Stimulated activated CD8-positive, alpha-beta memory T cell treated with anti-CD3 and anti-CD28 coated beads, Interleukin-4, amount 100 ng/mL, for 4 hours (primary cell): ENCODE measurements at places on chromosomes 1 and 21.

GRCh38 chr1:209443361-209443931 lies 140.1 kb upstream of the CAMK1G start:
- DNase-seq = no peak

- no peak for DNase-seq
Observed at GRCh38 chr1:98975810-98976209, 28.9 kb downstream of the PLPPR5 start.

DNA sequence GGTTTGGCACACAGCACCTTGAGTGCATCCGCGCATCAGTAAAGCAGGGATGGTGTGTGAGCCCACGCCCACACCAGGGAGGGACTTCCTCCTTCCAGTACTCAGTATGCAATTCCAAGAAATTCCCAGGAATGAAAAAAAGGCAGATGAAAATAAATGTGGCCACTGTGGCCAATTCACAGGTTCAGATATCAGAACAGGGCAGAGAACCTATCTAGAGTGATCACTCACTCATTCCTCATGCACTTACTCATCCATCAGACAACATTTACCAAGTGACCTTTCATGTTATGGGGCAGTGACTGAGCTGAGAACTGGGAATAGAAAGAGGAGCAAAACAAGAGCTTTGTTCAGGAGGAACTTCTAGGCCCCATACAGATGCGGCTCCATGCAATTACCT lies 113.7 kb downstream of the ZSCAN20 start:
- DNase-seq = no peak

DNA sequence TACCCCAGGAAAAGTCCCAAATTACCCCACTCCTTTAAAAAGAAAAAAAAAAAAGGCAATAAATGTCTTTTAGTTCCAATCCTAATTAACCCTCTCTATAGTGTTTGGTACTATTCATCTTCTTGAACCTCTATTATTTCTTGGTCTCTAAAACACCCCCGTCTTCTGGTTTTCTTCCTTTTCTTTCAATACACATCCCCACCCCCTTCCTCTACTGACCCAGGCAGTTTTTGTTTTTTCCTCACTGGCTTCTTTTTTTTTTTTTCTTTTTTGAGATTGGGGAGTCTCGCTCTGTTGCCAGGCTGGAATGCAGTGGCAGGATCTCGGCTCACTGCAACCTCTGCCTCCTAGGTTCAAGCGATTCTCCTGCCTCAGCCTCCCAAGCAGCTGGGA lies 26.1 kb downstream of the EGLN1 start:
- DNase-seq = no peak

DNA sequence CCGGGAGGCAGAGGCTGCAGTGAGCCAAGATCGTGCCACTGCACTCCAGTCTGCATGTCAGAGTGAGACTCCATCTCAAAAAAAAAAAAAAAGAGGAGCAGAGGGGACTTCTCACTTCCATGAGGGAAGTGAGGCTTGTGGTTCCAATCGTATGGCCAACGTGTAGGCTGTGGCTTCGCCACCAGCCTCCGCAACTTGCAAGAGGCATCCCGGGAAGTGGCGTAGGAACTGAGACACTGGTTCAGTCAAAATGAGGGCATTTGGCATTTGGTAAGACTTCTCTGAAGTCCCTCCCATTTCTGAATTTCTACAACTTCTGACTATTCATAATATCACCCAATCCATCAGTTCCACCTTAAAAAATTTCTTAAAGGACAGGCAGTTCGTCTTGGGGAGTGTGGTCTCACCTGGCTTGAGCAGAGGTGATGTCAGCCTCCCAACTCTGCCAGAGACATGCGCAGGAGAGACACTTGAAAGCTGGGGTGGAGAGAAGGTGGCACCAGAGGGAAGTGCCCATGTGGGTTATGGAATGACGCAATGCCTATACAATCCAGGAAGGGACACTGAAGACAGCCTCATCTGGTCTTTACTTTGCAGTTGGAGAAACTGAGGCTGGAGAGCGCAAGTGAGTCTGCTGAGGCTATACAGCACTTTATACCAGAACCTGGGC lies 17.2 kb downstream of the KAZN start:
- DNase-seq = no peak

GRCh38 chr1:100585786-100586185 lies 47.8 kb downstream of the GPR88 start:
- DNase-seq = no peak

DNA sequence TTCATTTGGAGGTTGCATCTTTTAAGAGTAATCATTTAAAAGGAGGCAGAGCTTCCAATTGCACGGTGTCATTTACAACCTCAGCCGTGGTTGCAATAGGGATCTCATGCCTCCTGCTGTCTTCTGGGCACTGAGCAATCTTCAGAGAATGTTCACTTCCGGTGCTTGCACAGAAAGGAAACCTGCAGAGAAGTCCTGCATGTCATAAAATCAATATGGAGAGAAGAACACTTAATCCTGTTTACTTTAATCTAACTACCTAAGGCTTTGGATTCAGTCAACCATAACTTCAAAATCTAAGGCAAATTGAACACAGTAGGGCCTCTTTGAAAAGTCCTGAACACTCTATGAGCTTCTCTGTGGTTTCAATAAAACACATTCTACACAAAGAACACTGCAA lies 11.3 kb upstream of the MAP10 start:
- DNase-seq = no peak

- no peak for DNase-seq
Observed at GRCh38 chr1:66250478-66250877, 283.5 kb upstream of the SGIP1 start.

- DNase-seq = no peak
Observed at GRCh38 chr1:168673974-168674683, 54.9 kb downstream of the DPT start.

- DNase-seq = no peak
Observed at GRCh38 chr21:32381571-32381970, 11.2 kb downstream of the URB1 start.

DNA sequence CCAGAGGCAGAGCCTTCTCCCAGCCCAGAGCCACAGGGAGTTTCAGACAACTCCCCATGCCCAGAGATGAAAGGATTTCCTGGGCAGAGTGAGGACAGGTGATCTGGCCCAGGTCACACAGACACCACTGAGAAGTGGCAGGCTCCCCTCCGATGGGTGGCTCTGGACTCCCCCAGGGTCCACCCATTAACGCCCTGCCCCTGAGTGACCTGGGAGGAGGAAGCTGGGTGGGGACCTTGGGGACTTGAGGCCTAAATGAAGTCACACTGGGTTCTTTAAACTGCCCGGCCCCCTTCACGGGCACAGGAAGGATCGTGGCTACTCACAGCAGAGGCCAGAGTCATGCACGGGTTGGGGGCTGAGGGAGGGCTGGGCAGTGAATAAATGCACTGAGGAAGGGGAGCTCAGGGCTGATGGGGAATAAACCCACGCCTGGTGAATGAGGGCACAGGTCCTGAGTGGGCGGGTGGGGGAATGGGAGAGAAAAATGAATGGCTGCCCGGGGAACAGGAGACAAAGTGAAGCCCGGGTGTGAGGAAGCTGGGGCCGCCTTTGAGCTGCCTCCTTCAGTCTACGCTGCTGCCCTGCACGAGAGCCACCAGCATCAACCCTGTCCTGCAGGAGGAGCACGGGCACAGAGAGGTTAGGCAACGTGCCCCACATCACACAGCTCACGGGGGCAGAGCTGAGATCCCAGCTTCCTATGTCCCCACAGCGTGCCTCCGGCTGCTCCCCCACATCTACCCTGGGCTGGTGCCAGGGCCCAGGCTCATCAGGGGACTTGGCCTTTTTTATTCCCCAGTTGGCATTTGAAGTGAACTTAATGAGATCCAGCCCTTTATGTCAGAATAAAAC lies 404.3 kb downstream of the MATN1 start:
- DNase-seq = no peak

- no peak for DNase-seq
Observed at GRCh38 chr1:191675856-191676783, 482.1 kb upstream of the RGS18 start.

DNA sequence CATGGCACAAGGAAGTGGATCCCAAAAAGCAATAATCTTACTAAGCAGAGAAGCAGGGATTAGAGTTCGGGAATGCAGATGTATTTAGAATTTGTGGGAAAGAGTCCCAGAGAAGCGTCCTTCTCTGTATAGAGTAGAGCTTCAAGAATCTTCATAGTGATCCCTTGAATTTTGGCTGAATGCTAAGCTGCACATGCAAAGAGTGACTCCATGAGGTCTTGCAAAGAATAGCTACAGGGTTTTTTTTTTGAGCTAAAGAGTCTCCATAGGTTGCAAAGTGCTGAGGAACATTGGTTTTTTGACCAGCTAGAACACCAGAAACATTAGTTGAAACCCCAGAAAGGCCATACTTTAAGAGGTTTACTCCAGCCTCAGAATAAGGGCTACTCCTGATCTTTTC lies 206.7 kb downstream of the CTH start:
- DNase-seq = no peak

GRCh38 chr1:93612510-93612909 lies 69.1 kb downstream of the BCAR3 start:
- DNase-seq = no peak

- DNase-seq = no peak
Observed at GRCh38 chr1:80392529-80392928, 1386.0 kb upstream of the ADGRL4 start.

- DNase-seq = no peak
Observed at GRCh38 chr1:220943319-220943996, 64.2 kb downstream of the HLX start.

GRCh38 chr21:41059871-41060270 lies 108.1 kb upstream of the BACE2 start:
- DNase-seq = no peak

DNA sequence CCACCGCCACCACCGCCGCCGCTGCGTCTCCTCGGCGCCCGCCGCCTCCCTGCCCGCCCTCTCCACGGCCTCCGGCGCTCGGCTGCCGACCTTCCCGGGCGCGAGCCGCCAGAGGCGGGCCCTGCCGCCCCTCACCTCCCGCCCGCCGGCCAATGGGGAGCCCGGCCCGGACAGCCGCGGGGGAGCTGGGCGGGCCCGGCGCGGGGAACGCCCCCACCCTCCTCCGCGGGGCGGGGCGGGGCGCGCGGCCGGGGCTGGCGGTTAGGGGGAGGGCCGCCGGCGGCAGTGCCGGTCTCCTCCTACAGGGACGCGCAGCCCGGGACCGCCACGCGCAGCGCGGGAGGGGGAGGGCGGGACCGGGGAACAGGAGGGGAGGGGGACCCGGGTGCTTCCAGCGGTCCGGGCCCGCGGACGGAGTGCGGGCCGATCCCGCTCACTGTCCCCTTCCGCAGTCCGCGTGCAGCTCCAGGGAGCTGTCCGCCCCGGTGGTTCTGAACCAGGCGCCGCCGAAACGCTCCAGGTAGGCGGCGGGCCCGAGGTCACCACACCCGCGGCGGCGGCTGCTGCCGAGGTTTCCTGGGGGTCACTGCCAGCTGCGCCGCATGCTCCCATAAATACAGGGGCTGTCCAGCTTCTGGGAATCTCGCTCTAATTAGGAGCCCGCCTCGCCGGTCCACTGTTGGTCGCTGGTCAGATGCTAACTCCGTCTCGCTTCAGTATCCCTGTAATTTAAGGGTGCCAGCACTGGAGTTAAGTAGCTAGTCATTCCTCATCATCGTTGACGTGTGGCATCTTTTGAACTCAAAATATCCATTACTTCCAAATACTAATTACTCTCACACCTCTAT lies at the start of gene PGBD5:
TSS of gene PGBD5 (minus strand) at position 87 of the 848 bp plus-strand sequence. CDS start 404 bp downstream, outside the sequence.
- peak; percentile 4 for DNase-seq

DNA sequence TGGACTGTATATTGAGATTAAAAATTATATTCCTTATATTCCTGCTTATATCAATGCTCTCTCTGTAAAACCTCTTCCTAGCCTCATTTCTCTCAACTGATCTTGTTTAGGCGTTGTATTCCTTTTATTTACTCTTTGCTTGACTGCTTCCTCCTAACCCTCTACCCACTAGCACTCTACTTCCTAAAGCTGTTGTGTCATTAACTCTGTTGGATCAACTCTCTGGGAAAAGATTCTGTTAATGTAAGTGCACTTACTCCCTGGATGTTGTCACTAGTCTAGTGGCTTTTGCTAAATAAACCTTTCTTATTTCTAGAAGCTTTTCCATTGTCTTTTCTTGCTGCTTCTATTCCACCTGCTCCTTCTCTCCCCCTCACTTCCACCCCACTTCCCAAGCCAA lies 6.5 kb downstream of the SPATA46 start:
- DNase-seq = no peak

DNA sequence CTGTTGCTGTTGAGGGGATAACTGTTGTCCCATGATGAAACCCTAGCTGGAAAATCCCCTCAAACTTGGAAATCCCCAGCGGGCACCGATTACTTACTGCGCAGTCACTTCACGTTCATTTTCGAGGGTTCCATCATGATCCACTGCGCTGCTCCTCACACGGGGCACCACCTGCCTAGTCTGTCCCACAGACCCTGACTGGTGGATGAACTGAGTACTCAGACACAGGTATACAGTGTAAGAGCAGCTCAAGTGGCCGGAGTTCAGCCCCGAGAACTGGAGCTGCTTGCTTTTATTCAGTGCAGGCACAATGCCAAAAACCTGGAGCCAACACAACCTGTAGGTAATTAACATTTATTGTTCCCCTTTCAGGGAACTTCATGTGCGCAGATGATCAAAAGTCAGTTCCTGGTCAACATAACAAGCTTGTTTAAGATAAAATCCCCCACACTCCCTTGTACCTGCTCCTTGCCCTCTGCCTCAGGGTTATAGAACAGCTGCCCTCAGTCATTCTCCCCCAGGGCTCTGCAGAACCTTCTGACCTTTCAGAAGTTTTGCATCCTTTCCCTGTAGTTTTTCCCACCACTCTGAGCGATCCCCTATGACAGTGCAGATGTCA lies 46.5 kb upstream of the PRELP start:
- no peak for DNase-seq

DNA sequence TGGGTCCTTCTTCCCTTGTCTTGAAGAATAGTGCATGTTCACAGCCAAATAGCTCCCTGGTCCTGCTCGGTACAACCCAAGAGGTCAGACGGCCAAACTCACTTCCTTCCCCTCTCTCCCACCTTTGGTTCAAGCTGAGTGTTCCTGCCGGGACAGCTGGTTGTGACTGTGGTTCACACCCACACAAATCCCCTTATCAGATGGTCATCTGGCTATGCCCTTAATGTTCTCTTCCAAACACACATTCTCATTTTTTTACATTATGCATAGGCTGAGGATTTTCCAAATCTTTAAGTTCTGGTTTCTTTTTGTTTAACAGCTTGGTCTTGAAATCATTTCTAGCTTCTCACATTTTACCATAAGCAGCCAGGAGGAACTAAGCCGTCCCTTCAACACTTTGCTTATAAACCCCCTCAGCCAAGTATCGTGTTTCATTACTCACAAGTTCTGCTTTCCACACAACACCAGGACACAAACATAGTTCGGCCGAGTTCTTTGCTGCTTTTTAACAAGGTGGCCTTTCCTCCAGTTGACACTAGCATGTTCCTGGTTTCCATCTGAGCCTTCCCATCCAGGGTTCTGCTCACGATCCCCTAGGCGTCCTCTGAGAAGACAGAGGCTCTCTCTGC lies 19.7 kb upstream of the TSPEAR start:
- no peak for DNase-seq

DNA sequence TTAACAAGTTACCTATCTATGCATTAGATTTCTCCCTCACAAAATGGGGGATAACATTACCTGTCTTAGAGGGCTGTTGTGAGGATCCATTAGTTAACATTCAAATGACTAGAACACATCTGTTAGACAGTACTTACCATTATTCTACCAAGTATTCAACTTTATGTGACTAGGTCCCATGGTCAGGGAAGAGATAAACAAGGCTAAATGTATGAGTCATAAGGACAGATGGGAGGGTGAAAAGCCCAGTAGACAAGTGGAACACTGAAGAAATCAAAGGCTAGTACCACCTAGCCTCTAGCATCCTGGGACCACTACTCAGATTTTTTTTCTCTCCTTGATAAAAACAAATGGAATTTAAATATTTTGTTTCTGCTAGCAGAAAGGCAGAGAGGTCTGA lies 9.0 kb upstream of the VHLL start:
- no peak for DNase-seq
